Cerebellar cortex (tissue), 1 donor: ENCODE measurements at places on chromosomes 1 and 21.

DNA sequence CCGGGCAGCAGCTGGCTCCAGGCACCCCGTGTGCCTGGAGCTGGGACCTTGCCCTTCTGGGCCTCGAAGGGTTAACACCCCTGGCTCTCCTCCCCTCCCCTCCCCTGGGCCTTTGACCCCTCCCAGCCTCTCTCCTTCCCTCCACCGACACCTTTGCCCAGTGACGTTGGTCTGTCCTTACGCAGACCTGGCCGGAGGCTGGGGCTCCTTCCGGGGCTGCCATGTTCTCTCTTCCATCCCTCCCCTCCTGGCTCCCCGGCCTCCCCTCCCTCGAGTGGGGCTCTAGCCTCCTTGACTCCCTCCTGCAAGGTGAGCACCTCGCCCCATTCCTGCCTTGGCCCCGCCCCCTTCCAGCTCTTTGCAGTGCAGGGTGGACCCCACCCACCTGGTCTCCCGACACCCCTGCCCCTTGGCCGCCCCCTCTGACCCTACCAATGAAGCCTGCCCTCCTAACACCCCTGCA is at the start of gene TMEM82:
Gene TMEM82, plus strand, starts transcription at position 161 of the 463 bp plus-strand sequence. Its CDS starts 61 bp downstream, at position 222.
- DNase-seq = no peak

DNA sequence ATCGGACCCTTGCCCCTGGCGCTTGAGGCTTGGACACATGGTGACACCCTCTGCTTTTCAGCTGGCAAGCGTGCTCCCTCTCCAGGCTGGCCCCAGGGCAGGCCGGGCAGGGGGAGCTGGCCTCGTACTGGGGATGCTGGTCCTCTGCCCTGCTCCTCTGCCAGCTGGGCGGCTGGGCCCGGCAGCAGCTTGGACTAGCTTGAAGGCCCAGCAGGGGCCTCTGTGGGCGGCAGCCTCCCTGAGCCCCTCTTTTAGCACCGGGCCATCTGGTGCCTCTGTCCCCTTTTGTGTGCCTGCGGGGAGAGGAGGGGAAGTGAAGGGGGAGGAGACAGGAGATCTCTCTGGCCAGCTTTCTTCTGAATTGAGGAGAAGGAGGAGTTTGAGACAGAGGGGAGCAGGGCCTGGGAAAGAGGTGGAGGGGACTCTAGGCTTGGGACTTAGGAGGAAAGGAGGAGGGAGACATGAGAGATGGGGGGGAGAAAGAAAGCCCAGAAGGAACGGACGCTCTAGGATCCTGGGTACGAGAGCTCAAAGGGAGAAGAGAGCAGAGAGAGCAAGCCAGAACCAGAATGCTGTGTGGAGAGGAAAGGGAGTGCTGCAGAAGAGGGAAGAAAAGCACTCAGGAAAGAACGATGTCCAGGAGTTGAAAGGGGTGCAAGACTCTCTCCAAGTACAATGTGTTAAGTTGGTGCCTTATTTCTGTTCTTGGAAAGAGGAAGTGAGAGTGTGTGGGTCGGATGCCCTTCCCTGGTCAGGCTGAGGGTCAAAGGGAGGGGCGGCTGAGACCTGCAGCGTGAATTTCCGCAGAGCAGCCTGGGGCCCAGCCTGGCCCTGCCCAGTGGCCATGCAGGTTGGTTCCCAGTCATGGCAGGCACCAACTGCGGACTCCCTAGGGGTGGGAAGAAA is 40.3 kb downstream of the IER5 start:
- peak; percentile 70 for DNase-seq

- no peak for DNase-seq
These were observed 13.4 kb downstream of the RAP1GAP start for GRCh38 chr1:21655748-21656147.

DNA sequence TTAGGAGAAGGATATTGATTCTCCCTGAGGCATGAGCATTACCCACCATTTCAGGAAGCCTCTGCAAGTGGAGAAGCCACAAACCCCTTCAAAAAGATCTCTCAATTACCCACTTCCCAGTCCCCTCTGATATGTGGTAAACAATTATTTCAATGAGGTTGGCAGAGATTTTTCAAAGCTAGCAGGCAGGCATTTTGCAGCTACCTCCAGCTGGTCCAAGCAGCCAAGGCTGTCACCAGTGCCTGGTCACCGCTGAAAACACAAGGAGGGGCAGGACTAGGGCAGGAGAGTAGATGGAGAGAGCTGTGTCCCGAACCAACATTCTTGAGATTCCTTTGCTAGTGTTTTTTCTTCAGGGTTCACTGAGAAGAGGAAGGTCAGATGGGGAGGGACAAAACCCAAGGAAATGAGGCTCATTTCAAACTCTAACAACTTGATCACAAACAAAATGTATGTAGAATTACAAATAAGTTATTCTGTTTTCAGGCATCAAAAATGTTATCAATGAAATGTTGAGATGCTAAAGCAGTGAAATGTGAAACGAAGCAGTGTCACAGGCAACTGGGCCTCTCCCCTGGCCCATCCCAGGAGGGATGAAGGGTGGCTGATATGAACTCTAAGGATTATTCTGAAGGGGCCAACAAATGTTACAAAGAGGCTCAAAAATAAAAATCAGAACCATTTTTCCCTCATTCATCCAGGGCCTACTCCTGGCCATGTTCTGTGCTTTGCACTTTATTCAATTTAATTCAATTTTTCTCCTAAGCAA is 22.3 kb downstream of the APP start:
- DNase-seq = peak; percentile 45

- no peak for DNase-seq
These were observed 1.3 kb upstream of the ATP6V1G3 start for GRCh38 chr1:198541737-198542136.

DNA sequence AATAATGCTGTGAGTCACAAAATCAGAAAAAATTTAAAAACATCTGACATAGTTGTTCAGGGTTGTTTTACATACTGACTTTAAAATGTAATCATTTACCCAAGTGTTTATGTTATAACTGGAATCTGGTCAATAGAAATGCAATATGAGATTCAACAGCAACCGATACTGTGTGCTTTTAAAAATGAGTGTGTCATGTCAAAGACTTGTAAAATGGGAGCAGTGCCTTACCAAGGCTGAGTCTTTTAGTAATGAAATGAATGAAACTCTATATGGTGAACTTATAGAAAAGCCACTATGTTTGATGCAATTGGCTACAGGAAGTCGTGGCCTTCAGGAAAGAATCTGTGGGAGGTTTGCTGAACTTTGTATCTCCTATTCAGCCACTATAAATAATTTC is 570.2 kb downstream of the DPYD start:
- no peak for DNase-seq

- peak; percentile 11 for DNase-seq
These were observed 511 bp downstream of the DNTTIP2 start for GRCh38 chr1:93878501-93878888.

GRCh38 chr1:18951416-18951815 is 5.1 kb downstream of the IFFO2 start:
- no peak for DNase-seq

GRCh38 chr1:171090604-171091003 is at the start of gene FMO3:
TSS of gene FMO3 (plus strand) at chr1:171090905. CDS start at chr1:171092659, 1,754 bp downstream.
- DNase-seq = no peak

- DNase-seq = no peak
These were observed 20.6 kb upstream of the RCAN3 start for GRCh38 chr1:24481843-24482610.

GRCh38 chr1:46613661-46614603 is 2.7 kb downstream of the MOB3C start:
- peak; percentile 27 for DNase-seq

- DNase-seq = no peak
These were observed 259.7 kb downstream of the RHOU start for GRCh38 chr1:228994676-228995594.
